A549 treated with AZD2906 at 1 μM for 4 hours (cell line): ENCODE measurements at places on chromosomes 2 and 18. TPM values are rescaled to one million over a fixed set of nuclear protein-coding genes. Genes with fewer than 3 reads are reported as not detected.

Gene CRACDL
- total RNA-seq = 3.4 to 4.6 TPM (median 3.7 TPM) in 5 replicates

Gene LGALSL
- total RNA-seq = 11.0 to 12.8 TPM (median 11.5 TPM) in 5 replicates

Gene SATB2
- total RNA-seq = 2.7 to 3.2 TPM (median 3.0 TPM) in 5 replicates

Gene LOXHD1
- not detected in 5 replicates for total RNA-seq

Gene ITGB6
- total RNA-seq = 0.40 to 0.87 TPM (median 0.55 TPM) in 5 replicates

Gene FAP
- total RNA-seq = 0.08 to 0.11 TPM (median 0.09 TPM) in 3 of 5 replicates, not detected in the others

Gene CAPG
- 91.3 to 121 TPM (median 106 TPM) in 5 replicates for total RNA-seq

Gene AFF3
- 0.01 to 0.06 TPM (median 0.02 TPM) in 5 replicates for total RNA-seq

Gene GAREM2
- 6.1 to 8.0 TPM (median 7.4 TPM) in 5 replicates for total RNA-seq
